Suppressor macrophage (primary cell): ENCODE measurements at places on chromosomes 1 and 21.

GRCh38 chr1:84757301-84757700 is 67.0 kb upstream of the SSX2IP start:
- no peak for DNase-seq

DNA sequence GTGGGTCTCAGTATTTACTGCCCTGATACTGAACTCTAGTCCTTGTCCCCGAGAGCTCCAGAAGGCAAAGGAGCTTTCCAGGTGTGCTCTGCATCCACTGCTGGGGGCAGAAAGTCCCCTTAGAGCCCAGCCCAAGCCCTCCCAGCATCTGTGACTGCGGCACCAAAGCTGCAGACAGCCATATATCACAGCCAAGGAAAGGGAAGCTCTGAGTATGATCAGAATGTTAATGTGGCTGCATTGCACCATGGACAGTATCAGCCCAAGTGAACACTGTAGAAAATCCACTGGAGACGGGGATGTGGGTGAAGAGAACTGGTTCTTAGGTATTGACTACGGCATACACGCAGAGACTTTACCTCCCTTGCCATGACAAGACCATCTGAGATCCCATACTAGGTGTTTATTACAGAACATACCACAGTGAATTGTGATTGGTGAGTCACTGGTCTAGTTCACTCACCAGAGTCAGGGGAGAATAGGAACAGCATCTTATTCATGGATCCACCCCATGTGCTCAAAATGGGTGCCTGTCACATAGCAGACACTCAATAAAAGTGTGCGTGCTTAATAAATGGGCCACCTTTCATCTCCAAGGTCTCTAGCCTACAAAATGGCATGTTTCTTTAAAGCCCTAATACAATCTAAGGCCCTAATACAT is 170.3 kb downstream of the HHIPL2 start:
- DNase-seq, result no peak

- DNase-seq, result no peak
Observed at GRCh38 chr1:201724766-201725118, 104.2 kb upstream of the IPO9 start.

DNA sequence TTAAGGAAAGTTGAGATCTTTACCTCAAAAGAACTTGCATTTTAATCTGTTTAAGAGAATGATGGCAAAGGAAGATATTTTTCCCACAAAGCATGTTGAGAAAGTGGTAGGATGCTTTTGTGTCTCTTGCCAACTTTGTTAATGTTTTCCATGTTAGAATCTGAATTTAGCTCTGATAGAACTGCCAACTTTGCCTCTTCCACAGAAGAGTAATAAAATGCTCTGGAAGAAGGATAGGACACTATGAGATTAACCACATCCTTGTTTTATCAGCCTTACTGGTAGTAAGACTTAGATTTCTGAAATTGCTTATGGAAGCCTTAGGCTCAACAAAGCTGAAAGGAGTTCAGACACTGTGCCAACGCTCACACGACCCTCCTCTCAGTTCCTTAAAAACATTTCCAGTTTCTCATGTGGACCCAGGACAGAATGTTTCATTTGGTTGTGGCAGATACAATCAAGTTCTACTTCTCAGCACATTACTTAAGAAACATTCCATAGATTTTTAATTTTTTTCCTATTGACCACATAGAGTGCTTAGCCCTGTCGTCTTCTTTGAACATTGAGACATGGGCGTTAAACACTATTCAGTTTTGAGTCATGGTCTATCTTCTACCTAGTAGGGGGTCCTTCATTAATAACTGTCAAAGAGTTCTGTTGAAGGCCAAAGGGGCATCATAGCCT is 59.0 kb downstream of the MTR start:
- DNase-seq, result no peak

- DNase-seq, result peak; percentile 47
Observed at GRCh38 chr1:61482170-61482734, 242.7 kb downstream of the TM2D1 start.

DNA sequence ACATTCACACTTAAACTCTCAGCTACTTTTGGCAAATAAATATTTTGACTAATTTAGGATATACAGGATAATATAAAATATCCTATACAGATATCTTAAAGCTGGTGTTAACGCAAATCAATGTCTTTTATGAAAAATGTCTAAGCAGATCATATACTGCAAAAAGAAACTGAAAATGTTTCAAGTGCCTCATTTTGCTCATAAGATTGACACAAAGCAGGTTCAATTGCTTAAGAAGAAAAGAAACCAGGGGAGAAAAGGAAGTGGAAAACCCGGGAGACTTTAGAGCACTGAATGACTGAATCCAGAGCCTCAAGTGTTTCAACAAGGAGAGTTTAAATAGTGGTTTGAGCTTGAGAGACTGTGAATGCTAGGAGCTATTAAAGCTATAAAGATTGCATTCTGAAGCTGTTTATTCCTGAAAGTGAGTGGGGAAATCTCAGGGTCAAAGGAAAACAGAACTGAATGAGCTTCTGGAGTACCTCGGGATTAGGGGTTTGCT is 1943.0 kb downstream of the MRPL39 start:
- no peak for DNase-seq

DNA sequence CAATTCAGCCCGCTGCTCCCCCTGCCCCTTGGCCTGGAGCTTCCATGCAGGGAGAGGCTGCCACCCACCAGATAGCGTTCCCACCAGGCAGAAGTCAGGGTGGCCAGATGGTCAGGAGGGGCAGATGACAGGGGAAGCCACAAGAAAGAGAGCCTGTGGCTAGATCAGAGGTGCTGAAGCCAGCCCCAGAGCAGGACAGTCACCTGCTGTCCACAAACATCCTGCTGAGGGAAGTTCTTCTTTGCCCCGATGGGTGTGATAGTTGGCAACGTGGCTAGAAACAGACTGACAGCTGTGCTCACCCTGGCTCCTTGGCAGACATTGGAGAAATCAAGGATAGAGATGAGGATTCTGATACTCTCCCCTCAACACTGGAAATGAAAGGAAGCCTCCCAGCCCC is 27.2 kb upstream of the SRP9 start:
- no peak for DNase-seq

- DNase-seq, result no peak
Observed at GRCh38 chr1:61094677-61095469, 12.5 kb downstream of the NFIA start.

DNA sequence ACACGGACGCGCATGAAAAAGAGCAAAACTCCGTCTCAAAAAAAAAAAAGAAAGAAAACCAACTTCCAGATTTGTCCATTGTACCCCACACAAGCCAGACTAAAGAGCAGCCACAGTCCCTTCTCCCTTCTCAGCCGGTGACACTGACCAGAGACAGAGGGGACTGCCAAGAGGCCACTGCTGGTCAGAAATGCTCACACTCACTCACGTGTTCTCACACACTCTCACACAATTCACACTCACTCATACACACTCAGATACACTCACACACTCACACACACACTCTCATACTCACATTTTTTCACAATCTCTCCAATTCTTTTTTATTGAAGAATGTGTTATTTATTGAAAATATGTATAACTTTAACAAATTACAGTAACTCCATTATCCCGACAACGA is 90.8 kb upstream of the RAB4A start:
- no peak for DNase-seq

DNA sequence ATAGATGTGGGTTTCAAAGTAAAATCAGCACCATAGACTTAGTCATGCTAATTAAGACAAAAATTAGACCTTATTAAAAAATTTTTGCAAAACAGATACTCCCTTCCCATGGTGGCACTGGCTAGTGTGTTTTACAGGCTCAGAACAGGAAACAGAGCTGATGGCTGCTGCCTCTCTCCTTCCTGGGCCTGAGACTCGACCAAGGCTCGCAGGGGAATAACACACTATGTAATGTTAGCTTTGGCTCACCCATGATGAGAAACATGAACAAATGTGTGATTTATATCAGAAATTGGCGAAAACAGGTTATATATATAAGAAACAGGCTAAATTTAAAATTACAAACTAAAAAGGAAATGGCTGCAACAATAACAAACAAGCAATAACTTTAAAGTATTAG is 50.7 kb downstream of the ERG start:
- no peak for DNase-seq

DNA sequence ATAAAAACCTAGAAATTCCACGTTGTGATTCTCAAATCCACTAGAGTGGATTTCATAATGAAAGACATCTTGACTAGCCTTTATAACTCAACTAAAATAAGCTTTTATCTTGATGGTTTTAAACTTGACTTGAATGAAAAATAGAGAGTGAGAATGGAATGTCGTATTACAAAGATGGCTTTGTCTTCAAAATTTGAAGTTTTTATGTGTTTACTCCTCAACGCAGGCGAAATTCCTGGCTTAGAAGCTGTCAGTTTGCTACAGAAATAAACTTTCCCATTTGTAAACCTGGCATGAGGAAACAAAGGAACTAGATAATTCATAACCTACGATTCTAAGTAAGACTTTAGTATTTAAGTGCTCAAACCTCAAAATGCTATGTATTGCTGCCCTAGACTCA is 90.0 kb upstream of the KRTAP19-8 start:
- no peak for DNase-seq

- no peak for DNase-seq
Observed at GRCh38 chr21:25324666-25325065, 282.6 kb downstream of the MRPL39 start.

DNA sequence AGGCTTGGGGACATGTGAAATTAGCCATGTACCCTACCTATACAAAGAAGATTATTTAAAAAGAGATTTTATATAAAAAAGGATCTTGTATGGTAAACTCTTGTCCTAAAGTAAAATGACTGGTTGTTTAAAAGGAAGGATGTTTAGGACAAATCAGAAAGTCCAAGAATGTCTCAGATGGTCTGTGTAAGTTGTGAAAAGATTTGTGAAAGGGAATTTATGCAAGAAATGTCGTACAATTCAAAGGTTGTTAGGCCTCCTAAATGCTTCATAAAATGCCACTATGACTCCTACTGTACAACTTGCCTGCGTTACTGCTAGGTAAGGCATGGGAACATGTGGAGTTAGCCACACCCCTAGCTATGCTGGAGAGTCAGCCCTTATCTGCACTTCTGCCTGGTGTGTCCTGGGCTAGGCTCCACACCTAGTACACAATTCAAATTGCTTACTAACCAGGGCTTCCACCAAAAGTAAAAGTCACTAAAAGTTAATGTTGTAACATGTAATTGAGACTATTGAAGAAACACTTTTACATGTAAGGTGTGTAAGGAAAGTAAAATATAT is 19.7 kb downstream of the PRDX6 start:
- no peak for DNase-seq

DNA sequence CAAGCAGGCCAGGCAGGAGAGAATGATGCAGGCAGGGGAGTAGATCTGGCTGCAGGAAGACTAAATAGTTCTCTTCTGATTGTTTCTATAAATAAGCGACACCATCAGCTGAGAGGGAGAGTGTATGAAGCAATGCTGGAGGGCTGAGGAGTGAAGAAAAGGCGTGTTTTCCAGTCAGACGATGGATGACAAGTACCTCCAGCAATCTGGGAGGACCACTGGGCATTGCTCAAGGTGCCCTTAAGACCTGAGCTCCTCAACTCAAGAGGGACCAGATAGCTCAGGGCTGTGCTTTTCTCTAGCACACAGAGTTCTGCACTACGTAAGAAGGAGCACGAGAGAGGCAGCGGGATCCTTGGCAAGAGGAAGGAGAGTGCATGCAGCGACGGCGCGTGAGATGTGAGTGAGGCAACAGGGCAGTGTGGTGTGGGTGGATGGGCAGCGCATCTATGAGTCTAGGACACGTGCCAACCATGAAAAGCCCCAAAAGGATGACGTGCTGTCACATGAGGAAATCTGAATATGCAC is 36.0 kb downstream of the PABPC4 start:
- DNase-seq, result peak; percentile 97

- DNase-seq, result no peak
Observed at GRCh38 chr1:30893776-30894507, 14.6 kb downstream of the SDC3 start.

DNA sequence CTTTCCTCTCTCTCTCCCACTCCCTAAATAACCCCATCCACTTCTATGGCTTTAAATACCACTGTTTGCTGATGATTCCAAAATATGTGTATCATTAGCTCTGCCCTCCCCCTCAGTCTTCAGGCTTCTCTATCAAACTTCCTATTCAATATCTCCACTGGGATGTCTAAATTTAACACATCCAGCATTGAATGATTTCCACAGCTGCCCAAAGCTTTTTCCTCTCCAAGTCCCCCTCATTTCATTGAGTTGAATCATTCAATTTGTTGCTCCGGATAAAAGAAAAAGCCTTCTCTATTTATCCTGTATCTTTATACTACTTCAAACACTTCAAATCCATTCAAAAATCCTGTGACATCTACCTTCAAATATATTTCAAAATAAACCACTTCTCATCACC is 225.0 kb downstream of the SEC16B start:
- no peak for DNase-seq

GRCh38 chr1:227922501-227923352 is 25.0 kb downstream of the WNT9A start:
- DNase-seq, result no peak

DNA sequence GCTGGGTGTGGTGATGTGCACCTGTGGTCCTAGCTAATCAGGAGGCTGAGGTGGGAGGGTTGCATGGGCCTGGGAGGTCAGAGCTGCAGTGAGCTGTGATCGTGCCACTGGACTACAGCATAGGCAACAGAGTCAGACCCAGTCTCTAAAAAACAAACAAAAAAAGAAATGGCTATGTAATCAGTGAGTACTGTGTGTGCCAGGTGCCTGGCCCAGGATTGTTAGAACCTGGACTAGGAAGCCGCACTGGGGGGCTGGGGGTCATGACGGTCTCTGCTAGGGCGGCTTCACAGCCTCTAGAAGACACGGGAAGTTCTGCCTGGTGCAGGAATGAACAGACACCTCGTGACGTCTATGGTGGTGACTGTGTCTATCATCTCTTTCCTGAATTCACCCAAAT is 8.5 kb downstream of the TMEM9 start:
- DNase-seq, result no peak

DNA sequence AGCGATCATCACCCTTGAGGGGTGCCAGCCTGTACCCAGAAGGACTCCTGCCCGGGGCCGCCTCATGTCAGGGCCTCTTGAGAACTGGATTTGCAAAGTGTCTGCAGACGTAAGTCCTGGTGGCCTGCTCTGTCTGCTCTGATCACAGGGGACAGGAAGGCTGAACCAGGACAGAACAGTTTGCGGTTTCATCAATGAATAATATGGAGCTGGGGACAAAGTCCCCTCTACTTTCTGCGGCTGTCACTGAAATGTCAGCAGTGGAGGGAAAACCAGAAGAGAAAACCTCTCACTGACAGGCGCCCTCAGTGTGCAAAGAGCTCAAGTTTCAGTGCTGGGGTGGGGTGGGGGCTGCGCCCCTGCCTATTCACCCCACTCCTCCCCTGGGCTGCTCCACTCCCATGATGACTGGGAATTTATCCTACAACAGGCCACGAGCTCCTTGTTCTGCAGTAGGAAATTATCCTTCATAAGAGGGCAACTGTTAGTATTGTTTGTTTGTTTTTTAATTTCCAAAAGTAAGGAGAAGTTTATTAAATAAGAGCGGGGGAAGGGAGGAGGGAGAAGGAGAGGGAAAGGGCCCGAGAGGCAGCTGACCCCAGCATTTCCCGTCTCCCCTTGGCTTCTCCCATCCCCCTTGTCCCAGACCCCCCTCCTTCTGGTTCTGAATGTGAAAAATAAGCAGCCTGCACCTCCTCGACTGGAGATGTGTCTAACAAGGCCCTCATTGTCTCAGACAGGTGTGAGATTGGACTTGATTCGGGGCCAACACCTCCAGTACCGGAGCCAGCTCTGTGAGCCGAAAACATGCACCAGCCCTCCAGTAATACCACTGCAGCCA is 149.2 kb downstream of the CLIC6 start:
- DNase-seq, result no peak
